ENCODE measurements at places on chromosomes 3 and 15. TPM values are rescaled to one million over a fixed set of nuclear protein-coding genes. Genes with fewer than 3 reads are reported as not detected.

GRCh38 chr15:70802629-70803028 lies 39.3 kb upstream of the UACA start:
- DNase-seq: no peak

- no peak for DNase-seq
Observed at GRCh38 chr15:79122391-79122790, 31.8 kb upstream of the RASGRF1 start.

DNA sequence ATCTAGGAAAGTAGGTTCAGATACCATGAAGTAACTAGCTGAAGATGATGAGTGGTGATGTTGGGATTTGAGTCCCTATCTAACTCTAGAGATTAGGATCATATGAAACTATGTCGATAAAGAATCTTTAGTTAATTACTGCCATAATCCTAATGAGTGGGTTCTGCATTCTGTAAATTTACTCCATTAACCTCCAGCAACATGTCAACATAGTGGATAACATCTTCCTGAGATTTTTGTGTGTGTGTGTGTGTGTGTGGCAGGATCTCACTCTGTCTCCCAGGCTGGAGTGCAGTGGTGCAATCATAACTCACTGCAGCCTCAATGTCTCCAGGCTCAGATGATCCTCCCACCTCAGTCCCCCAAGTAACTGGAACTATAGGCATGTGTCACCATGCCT lies 272.9 kb upstream of the DPH6 start:
- DNase-seq: no peak

DNA sequence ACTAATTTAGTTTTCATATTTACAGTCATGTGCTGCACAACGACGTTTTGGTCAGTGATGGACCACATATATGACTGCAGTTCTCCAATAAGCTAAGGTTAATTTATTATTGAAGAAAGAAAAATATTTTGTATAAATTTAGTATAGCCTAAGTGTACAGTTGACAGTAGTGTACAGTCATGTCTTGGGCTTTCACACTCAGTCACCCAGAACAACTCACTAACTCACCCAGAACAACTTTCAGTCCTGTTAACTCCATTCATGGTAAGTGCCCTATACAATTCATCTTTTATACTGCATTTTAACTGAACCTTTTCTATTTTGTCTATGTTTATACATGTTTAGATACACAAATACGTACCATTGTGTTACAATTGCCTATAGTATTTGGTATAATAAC lies 3.8 kb upstream of the GABRR3 start:
- no peak for DNase-seq

DNA sequence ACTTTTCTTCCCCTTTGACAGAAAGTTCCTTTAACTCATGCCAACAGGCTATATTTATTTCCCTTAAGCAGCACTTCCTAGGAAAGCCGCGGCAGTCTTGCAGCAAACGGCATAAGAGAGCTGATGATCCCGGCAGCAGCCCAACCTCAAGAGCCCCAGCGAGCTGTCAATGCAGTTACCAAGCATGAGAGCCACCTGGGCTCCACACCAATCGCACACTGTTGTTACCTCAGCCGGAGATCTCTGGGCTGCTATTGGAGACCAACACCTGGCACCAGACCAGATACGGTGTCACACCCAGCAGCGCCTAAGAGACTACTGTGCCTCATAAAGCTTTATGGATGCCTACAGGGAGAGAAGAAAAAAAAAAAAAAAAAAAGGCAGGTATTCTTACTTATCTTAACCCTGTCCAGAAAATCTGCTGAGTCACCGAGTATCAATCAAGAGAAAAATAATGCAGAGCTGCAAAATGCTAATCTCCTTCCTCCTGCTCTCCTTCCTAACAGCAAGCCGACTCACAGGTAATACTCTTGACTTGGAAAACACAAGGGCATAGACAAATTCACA lies 11.7 kb downstream of the ABCC5 start:
- DNase-seq: peak; percentile 59

- DNase-seq: no peak
Observed at GRCh38 chr3:189236352-189236751, 64.6 kb downstream of the TPRG1 start.

DNA sequence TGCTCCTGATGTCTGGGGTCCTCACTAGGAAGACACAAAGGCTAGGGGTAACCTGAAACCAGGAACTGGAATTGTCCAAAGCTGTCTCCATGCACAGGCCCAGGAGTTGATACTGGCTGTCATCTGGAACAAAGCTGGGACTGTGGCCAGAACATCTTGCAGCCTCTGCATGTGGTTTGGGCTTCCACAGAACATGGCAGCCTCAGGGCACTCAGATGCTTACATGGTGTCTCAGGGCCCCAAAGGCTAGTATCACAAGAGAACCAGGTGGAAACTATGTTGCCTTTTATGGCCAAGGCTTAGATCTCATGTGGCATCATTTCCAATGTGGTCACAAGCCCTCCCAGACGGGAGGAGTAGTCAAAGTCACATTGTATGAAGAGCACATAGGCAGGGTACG lies 335.2 kb upstream of the TRIM42 start:
- no peak for DNase-seq

- no peak for DNase-seq
Observed at GRCh38 chr3:28935146-28935545, 345.7 kb upstream of the RBMS3 start.

DNA sequence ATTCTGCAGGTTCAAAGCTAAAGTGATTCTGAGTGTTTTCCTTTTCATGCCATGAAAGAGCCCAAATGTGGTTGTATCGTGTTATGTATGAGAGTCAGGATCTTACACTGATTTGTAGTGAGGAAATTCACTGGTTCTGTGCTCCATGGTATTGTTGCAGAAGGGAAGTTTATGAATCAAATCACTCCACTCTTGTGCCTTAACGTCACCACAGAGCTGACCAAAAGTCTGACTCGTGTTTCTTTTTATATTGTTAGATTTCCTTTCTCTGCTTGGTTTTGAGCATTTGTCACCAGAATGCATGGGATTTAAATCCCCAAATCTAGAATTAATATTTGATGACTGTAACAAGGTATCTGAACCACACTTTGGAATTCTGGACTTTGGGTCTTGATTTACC lies 29.1 kb upstream of the SLC30A4 start:
- DNase-seq: no peak

DNA sequence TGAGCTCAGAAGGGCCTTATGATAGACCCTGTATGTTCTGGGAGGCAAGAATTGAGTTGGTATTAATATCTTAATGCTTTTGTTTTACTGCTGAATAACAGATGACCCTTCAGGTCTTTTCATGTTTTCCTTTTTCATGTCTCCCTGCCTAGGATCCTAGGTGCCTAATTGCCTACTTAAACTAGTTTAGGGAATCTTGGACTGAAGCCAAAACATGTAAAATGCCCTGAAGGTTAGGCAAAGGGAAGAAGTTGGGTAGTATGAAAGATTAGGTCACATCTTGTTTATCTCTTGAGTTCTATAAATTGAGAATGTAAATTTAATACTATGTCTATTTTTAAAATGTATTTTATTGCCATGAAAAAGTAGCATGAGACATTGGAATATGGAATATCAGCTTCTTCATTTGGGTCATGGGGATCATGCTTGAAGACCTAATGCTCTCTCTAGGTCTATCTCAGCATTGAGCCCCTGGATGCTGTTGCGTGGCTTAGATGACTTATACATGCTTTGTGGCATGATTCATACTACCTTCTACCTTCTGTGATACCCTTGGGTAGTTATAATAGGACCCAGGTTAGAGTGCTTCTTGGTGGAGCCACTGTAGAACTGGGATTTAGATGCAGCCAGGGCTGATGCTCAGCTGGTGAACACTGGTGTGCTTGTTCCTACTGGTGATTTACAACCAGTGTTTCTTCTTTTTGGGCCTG lies 26.4 kb downstream of the RBM6 start:
- no peak for DNase-seq

DNA sequence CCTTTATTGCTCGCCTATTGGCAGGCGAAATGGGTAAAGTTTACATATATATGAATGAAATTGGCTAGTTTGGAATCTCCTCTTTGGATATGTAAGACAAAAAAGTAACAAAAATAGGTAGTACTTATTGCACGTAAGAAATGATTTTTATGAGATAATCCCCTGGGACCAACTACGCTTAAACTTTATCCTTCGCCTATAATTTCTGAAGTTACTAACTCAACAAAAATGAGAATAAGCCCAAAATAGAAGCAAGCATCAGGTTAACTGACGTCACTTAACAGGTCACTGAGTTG lies 438 bp upstream of the SLC49A4 start:
- no peak for DNase-seq

DNA sequence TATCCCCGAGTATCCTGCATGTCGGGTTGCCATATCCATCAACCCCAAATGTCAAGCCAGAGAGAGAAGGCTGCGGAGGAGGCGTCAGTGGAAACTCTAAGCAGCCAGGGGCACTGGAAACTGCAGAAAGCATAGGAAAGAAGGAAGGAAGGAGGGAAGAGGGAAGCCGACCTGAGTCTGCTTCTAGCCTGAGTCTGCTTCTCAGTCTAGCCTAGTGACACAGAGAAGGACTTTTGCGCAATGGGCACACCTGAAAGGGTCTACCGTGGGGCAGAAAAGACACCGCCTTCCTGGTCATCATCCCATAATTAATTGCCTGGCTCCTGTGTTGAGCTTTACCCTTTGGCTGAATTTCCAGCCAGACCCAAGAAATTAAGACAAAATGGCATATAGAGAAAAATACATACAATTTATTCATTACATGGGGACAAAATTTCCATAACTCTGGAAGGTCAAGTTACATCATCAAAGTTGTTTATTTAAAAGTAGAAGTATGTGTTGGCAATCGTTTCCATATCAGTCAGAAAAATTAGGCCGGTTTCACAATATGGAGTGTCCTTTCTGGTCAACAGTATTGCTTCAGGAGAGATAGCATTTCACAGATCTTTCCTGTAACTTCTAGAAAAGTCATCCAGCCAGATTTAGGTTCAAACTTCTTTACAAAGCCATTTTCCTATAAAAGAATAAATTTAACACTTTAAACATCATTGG lies 10.3 kb downstream of the BCL2A1 start:
- DNase-seq: no peak

DNA sequence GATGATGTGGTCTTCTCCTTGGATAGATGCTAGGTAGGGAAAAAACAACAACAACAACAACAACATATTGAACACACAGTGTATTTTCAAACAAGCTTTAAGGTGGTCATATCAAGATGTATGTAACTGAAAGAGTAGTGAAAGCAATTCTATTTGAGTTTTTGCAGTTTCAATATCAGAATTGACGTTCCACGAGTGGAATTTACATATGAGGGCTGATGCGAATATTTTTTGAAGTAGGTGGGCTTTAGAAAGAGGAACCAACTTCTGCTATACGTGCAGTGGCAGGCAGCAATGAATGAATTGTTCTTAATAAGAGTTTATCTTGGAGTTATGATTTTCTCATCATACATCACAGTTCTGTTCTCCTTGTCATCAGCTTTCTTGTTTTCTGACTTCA lies 151.9 kb upstream of the CNTN3 start:
- no peak for DNase-seq

CKMT1B gene
- total RNA-seq: 4.6 TPM

NMD3 gene
- 33.2 TPM for total RNA-seq

PRICKLE2 gene
- total RNA-seq: 22.2 TPM

SPINK8 gene
- not detected for total RNA-seq

ZMAT3 gene
- total RNA-seq: 12.6 TPM

GPR149 gene
- total RNA-seq: not detected

GRAMD2A gene
- total RNA-seq: not detected
